Spleen (tissue), 13 donors: ENCODE measurements at places on chromosomes 6 and 20. TPM values are rescaled to one million over a fixed set of nuclear protein-coding genes. Genes with fewer than 3 reads are reported as not detected.

DNA sequence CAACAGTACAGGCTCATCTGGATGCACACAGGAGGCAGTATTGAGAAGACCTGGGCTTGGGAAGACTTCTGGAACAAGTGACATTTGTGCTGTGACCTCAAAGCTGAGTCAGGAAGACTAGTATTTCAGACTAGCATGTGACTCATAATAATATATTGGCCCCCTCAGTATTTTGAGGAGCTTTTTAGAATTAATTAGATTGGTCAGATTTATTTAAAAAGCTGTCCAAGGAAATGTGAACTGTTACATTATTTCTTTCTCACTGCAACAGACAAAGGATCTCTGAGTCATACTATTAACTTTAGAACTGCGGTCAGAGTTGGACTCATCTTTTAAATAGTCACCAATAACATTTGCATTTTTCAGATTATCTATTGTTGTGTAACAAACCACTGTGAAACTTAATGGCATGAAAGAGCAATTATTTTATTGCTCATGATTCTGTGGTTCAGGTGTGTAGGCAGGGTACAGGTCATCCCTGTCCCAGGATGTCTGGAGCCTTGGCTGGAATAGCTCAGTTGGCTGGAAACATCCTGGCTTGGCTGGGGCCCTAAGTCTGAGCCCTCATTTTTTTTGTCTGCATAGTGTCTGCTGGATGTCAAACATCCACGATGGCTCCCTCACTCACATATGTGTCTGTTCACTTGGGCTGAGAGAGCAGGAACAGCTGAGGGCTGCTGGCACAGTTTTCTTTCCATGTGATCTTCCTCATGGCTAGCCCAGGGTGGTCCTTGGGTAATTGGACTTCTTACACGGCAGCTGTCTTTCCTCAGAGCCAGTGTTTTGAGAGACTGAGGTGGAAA, 46.9 kb downstream of the MAP3K4 start:
- no peak overlapping the region for H3K4me3 ChIP-seq
- H3K4me1 ChIP-seq: no peaks in the 10 kb centered on the region
- DNase-seq: no peak
- H3K27ac ChIP-seq: no peak overlapping the region

- no peaks in the 10 kb centered on the region for H3K36me3 ChIP-seq
- no peak overlapping the region for H3K27ac ChIP-seq
- H3K27me3 ChIP-seq: no peaks in the 10 kb centered on the region
- H3K4me1 ChIP-seq: no peaks in the 10 kb centered on the region
- no peak for DNase-seq
Measured at GRCh38 chr6:138485005-138485545, 14.2 kb downstream of the NHSL1 start.

GRCh38 chr6:31114541-31114878, at the start of gene PSORS1C1:
Gene PSORS1C1 (plus strand): TSS chr6:31114800. CDS start chr6:31129633, 14,833 bp downstream.
- H3K4me3 ChIP-seq: no peak within 1 kb of the TSS
- H3K4me1 ChIP-seq: peaks cover 22% of the 10 kb centered on the region
- no peaks in the 10 kb centered on the region for H3K36me3 ChIP-seq
- peak; percentile 63 for DNase-seq
- no peaks in the 10 kb centered on the region for H3K27me3 ChIP-seq
- H3K27ac ChIP-seq: no peak within 1 kb of the TSS

- no peaks in the 10 kb centered on the region for H3K27me3 ChIP-seq
- H3K4me1 ChIP-seq: no peaks in the 10 kb centered on the region
- peaks cover 29% of the 10 kb centered on the region for H3K36me3 ChIP-seq
- no peak for DNase-seq
- no peak overlapping the region for H3K27ac ChIP-seq
Measured at GRCh38 chr20:32132911-32133549, 23.5 kb downstream of the TM9SF4 start.

GRCh38 chr20:38092260-38092857, 58.8 kb downstream of the RPRD1B start:
- peak overlapping the region; percentile 30 for H3K4me3 ChIP-seq
- H3K27ac ChIP-seq: peak overlapping the region; percentile 74
- no peaks in the 10 kb centered on the region for H3K27me3 ChIP-seq
- no peak for DNase-seq
- H3K4me1 ChIP-seq: peaks cover 40% of the 10 kb centered on the region

GRCh38 chr6:165055231-165055630, 254.2 kb downstream of the C6orf118 start:
- H3K36me3 ChIP-seq: no peaks in the 10 kb centered on the region
- H3K4me1 ChIP-seq: no peaks in the 10 kb centered on the region
- H3K27me3 ChIP-seq: no peaks in the 10 kb centered on the region
- H3K4me3 ChIP-seq: no peak overlapping the region
- no peak for DNase-seq

DNA sequence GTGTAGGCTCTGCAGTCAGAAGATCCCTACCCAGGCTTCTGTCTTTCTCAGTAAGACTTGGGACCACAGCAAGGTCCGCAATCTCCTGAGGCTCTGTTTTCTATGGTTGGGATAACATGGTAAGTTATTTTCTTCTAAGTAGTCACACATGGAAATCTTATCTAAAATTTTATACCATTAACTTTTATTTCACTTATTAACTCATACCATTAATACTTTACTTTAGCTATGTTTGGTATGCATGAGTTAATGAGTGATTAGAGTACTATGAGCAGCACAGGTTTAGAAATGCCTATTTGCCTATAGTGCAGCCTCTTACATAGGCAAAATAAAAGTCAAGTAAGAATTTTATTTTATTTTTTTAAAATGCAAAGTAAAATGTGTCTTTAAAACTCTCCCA, 27.2 kb downstream of the GINM1 start:
- no peak overlapping the region for H3K4me3 ChIP-seq
- H3K27ac ChIP-seq: no peak overlapping the region
- H3K27me3 ChIP-seq: no peaks in the 10 kb centered on the region
- peaks cover 100% of the 10 kb centered on the region for H3K36me3 ChIP-seq
- DNase-seq: no peak

DNA sequence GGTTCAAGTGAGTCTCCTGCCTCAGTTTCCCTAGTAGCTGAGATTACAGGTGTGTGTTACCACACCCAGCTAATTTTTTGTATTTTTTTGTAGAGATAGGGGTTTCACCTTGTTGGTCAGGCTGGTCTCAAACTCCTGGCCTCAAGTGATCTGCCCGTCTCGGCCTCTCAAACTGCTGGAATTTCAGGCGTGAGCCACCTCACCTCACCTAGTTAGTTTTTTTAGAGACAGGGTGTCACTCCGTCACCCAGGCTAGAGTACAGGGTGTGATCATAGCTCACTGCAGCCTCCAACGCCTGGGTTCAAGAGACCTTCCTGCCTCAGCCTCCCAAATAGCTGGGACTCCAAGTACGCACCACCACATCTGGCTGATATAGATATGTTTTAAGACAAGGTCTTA, 22.9 kb downstream of the SYTL3 start:
- no peaks in the 10 kb centered on the region for H3K27me3 ChIP-seq
- no peaks in the 10 kb centered on the region for H3K36me3 ChIP-seq
- DNase-seq: no peak
- H3K27ac ChIP-seq: no peak overlapping the region

DNA sequence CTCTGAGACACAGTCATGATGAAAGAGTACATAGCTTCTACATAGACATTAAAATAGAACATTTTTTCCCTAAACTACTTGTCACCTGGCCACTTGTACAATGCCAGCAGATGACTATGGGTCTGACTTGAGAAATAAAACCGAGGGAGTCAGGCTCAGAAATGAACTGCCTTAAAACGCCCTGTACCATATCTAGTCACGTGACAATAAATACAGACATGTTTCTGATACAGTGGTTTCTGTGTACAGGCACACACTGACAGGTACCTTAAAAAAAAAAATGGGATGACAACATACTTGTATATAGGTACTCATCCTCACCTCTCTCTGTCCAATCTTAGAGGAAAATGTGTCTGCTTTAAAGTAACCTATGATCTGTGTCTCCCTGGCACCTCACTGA, 144.1 kb downstream of the SH3BGRL2 start:
- H3K4me1 ChIP-seq: peaks cover 7% of the 10 kb centered on the region
- H3K27ac ChIP-seq: no peak overlapping the region
- no peak for DNase-seq
- no peaks in the 10 kb centered on the region for H3K27me3 ChIP-seq
- no peaks in the 10 kb centered on the region for H3K36me3 ChIP-seq

- no peaks in the 10 kb centered on the region for H3K36me3 ChIP-seq
- no peak for DNase-seq
- no peak overlapping the region for H3K4me3 ChIP-seq
- H3K27me3 ChIP-seq: peaks cover 27% of the 10 kb centered on the region
- H3K27ac ChIP-seq: no peak overlapping the region
Measured at GRCh38 chr20:3659492-3660261, 3.5 kb downstream of the GFRA4 start.

GRCh38 chr20:32465092-32465900, 107.2 kb downstream of the ASXL1 start:
- no peaks in the 10 kb centered on the region for H3K36me3 ChIP-seq
- H3K27me3 ChIP-seq: no peaks in the 10 kb centered on the region
- DNase-seq: peak; percentile 86
- peak overlapping the region; percentile 38 for H3K27ac ChIP-seq

- no peak for DNase-seq
- H3K27me3 ChIP-seq: no peaks in the 10 kb centered on the region
- no peaks in the 10 kb centered on the region for H3K36me3 ChIP-seq
- no peak overlapping the region for H3K4me3 ChIP-seq
- H3K4me1 ChIP-seq: no peaks in the 10 kb centered on the region
- no peak overlapping the region for H3K27ac ChIP-seq
Measured at GRCh38 chr20:11672959-11673358, 244.7 kb upstream of the BTBD3 start.

- DNase-seq: no peak
- H3K27ac ChIP-seq: no peak overlapping the region
- no peaks in the 10 kb centered on the region for H3K27me3 ChIP-seq
- H3K36me3 ChIP-seq: no peaks in the 10 kb centered on the region
- H3K4me3 ChIP-seq: no peak overlapping the region
Measured at GRCh38 chr6:2615251-2615650, 135.5 kb downstream of the MYLK4 start.

- H3K27ac ChIP-seq: no peak overlapping the region
- no peak overlapping the region for H3K4me3 ChIP-seq
- H3K4me1 ChIP-seq: no peaks in the 10 kb centered on the region
- no peaks in the 10 kb centered on the region for H3K27me3 ChIP-seq
- DNase-seq: no peak
Measured at GRCh38 chr6:1144842-1145767, 166.8 kb upstream of the FOXQ1 start.

- no peak overlapping the region for H3K4me3 ChIP-seq
- H3K27me3 ChIP-seq: no peaks in the 10 kb centered on the region
- H3K36me3 ChIP-seq: no peaks in the 10 kb centered on the region
- H3K4me1 ChIP-seq: peaks cover 34% of the 10 kb centered on the region
- no peak for DNase-seq
- H3K27ac ChIP-seq: no peak overlapping the region
Measured at GRCh38 chr6:25442898-25443297, 163.7 kb downstream of the CARMIL1 start.

DNA sequence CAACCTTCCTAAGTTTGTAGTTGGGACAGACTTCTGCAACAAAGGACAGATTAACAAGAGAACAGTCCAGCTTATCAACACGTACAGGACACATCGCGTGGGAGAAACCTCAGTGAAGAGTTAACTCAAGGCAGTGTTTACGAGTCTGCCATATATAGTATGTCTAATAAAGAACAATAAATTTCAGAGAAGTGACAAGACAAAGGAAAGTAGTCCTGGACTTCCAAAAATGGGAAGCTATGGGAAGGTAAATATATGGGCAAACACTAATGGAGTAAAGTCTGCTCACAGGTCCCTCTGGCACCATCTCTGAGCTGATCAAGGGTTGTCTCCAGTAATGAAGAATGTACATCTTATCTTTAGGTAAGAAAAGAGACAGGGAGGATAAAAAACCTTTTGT, 34.9 kb downstream of the GCM1 start:
- no peak for DNase-seq
- no peaks in the 10 kb centered on the region for H3K27me3 ChIP-seq
- H3K27ac ChIP-seq: no peak overlapping the region
- H3K4me1 ChIP-seq: no peaks in the 10 kb centered on the region

- no peak for DNase-seq
- H3K27ac ChIP-seq: no peak overlapping the region
- H3K4me3 ChIP-seq: no peak overlapping the region
- no peaks in the 10 kb centered on the region for H3K4me1 ChIP-seq
- no peaks in the 10 kb centered on the region for H3K27me3 ChIP-seq
Measured at GRCh38 chr6:4560221-4561077, 215.8 kb upstream of the CDYL start.

The RAB44 gene
- 0.24 TPM for polyA plus RNA-seq

The PRDM1 gene
- polyA plus RNA-seq: 3.7 TPM

The LY6G6F gene
- 0.35 TPM for polyA plus RNA-seq

The HNF4A gene
- 0.03 TPM for polyA plus RNA-seq

The SMIM13 gene
- polyA plus RNA-seq: 3.2 TPM

The C6orf58 gene
- polyA plus RNA-seq: 0.11 TPM

The SLC12A5 gene
- polyA plus RNA-seq: 4.1 TPM

The TNFRSF6B gene
- 23.8 TPM for polyA plus RNA-seq

The CRISP3 gene
- polyA plus RNA-seq: 0.29 TPM
